ENCODE measurements at places on chromosomes 16 and 17. TPM values are rescaled to one million over a fixed set of nuclear protein-coding genes. Genes with fewer than 3 reads are reported as not detected.

GRCh38 chr17:80573701-80574100 lies 29.1 kb downstream of the RPTOR start:
- DNase-seq: no peak

DNA sequence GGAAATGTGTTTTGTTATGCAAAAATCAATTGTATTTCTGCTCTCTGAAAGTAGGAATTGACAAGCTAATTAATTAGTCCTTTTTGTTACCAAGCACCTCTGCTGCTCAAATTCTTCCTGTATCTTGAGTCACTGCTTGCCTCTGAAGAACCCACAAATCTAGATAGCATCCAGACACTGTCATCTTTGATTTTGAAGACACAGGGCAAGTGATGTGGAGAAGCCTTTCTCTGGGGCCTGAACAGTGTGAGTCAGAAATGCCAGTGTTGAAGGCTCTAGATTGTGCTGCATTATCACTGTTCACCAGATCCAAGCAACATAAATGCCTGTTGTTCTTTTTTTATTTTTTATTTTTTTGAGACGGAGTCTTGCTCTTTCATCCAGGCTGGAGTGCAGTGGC lies 10.9 kb upstream of the ST6GALNAC1 start:
- no peak for DNase-seq

DNA sequence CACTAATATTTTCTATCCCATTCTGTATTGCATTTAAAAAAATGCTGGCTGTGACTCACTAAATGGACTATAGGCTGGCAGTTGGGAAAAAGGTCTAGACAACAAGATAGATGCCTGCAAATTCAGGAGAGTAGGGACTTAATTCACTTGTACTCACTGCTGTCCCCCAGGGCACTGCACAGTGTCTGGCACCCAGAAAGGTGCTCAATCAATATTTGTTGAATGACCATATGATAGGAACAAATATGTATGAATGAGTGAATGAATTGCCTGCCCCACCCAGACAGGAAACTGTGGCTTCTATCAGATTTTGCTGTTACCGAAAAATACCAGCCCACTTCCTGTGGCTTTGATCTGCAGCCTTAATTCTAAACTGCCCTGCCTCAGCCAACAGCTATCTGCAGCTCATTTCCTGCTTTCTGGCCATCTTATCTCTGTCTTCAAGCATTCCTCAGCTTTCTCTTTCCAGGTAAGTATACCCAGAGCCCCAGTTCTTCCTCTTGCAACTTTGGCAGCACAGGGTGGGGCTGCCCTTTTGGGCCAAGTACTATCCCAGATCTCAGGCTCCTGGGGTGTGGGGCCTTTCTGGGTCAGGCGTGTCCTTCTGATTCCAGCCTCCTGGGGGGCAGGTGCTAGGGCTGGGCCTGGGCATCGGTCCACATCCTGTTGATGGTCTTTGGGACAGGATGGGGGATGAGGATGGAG lies 15.3 kb upstream of the TNS4 start:
- peak; percentile 71 for DNase-seq

DNA sequence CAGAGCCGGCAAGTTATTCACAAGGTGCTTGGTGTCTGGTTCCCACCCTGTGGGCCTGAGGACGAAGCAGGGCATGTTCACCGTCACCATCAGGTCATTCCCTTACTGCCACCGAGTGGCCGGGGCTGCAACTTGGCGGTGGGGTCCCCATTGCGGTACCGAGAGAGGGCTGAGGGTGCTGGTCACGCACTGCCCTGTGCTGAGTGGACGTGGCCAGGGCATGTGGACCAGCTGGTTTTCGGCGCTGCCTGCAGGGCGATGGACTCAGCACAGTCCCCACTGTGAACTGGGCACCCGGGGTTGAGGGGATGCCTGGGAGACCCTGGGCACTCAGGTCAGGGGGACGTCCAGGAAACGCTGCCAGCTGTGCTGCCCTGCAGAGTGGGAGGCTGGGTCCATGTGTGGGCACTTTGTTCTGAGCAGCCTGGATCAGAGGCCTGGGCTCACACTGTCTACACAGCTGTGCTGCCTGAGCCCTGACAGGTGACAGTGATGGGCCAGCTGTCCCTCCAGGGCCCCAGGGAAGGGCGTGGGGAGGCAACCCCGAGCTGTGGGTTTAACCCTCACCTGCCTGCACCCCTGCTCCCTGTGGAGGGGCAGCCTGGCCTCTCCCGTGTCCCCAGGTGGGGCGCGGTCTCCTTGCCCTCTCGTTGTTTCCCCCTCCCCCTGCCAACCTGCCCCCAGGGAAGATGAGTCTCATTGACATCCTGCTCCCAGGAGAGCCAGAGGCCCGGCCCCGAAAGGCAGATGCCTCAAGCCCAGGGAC lies 39.3 kb upstream of the GNG13 start:
- DNase-seq: no peak

DNA sequence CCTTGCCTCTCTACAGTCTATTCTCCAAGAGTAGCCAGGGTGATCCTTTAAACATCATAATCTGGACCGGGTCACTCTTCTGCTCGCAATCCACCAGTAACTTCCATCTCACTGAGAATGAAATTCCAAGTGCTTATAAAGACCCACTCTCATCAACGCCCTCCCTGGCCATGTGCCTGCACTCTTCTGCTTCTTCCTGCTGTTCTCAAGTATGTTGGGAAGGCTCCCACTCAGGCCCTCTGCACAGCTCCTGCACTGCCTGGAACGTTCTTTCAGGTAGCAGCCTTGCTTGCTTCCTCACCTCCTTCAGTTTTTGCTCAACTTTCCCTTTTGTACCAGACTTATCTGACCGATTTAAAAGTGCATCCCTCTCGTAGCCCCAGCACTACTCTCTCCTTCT lies 44.4 kb downstream of the BRD7 start:
- no peak for DNase-seq

- DNase-seq: peak; percentile 99
Observed at GRCh38 chr16:50396761-50397535, 28.2 kb upstream of the BRD7 start.

DNA sequence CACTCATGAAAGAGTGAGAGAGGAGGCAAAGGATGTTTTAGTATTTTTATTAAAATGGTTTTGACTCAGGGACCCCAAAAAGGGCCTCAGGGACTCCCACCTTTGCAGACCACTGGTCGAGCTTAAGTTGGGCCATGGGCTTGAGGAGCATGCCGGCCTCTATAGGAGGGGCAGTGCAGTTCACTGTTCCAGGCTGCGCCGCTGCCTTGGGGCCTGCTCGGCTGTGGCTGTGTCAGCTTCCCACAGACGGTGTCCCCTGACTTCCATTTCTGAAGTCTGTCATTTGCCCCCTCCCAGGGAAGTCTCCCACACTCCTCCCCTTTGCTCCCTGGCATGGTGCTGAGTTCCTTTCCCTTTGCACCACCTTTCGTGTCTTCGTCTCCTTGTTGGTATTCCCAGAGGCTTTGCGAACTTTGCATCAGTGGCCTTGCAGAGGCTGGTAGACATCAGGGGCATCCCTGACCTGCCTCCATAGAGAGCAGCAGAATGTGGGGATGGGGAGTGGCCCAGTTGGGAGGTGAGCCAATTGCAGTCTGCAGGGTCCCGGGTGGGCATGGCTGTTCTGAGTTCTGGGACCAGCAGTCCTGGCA lies 17.1 kb downstream of the MPRIP start:
- DNase-seq: no peak

DNA sequence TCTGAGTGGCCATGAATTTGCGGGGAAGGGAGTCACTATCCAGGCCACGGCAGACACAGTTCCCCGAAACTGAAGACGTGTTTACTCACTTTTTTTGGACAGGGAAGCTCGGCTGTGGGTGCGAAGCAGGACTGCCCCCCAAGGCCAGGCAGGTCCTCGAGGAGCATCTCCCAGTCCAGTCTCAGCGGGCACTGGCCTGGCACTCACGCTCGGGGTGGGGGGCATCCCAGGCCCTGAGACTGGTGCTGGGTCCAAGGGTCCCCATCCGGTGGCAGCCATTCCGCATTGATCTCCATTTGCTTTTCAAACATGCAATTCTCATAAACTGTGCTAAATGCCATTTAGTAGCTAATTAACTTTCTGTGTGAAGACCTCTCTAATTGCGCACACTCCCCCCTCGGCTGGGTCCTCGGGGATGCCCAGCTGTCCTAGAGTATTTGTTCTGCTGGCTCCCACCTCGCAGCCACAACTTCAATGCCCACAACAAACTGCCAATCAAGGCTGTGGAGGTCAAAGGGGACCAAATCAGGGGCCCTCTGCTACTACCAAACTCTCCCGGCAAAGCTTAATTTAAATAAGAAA lies 50.2 kb downstream of the TBC1D16 start:
- DNase-seq: no peak

The HOXB7 gene
- not detected for total RNA-seq

The C16orf89 gene
- not detected for total RNA-seq
